ENCODE measurements at places on chromosomes 6 and 20.

- peak; percentile 44 for DNase-seq
Measured at GRCh38 chr6:28657769-28658465, 132.2 kb downstream of the GPX5 start.

DNA sequence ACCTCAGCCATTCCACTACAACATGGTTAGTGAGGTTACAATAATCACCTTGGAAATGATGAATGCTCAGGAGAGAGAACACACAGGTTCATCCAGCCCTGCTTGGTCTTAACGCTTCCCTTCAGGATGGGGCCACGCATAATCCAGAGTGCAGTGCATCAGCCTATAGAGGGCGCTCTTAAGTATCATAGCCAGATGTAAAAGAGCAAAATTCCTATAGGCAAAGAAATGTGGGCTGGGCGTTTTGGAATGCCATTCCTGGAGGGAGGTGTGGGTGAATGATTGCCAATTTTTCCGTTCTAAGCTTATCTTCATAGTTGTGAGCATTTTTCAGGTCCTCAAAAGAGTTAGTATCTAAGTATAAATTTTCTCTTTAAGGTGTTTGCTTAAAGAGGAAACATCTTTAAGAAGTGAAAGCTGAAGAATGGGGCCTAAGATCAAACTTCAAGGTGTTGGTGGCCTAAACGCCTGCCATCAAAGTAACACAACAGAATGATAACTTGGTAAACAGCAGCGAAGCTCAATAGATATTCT, 1.8 kb downstream of the RIPOR2 start:
- no peak for DNase-seq

GRCh38 chr6:122801397-122801796, 12.3 kb downstream of the SMPDL3A start:
- no peak for DNase-seq

- DNase-seq, result no peak
Measured at GRCh38 chr20:39795401-39796272, 833.5 kb downstream of the DHX35 start.

DNA sequence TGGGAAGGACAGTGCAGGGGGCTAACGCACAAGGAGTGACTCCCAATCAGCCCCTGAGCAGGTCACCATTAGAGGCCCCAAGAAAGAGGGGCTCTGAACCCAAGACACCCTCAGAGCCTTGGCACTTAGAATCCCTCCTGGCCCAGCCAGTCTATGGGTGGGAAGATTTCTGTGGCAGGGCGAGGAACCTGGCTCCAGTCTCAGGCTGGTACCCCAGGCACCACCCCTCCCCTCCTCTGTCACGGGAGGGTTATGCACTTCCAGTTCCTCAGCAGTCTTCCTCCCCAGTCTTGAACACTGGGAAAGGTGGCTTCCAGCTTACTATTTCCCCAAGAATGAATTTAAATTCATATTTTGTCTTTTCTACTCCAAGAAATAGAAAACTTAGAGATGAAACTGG, 27.6 kb upstream of the SSTR4 start:
- no peak for DNase-seq

All from midbrain (tissue), 1 donor.